ENCODE measurements at places on chromosomes 2 and 18.

DNA sequence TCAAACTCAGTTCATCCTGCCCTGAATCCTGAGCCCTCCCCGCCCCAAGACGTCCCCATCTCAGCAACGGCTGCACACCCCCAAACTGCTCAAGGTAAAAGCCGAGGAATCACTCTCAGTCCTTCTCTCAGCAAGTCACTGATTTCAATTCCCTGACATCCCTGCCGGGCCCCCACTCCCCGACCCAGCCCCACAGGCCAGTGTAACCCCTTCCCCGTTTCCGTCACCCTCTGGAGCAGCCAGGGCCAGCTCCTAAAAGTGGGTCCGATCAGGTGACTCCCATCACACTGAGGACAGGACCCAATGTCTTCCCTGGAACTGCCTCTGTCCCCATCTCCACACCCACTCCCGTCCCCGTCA, 20.5 kb downstream of the SNORC start:
- no peak overlapping the region for H3K4me3 ChIP-seq
- H3K4me1 ChIP-seq: peaks cover 3% of the 10 kb centered on the region
- H3K36me3 ChIP-seq: no peaks in the 10 kb centered on the region
- H3K27ac ChIP-seq: no peak overlapping the region

GRCh38 chr2:112156152-112156986, 18.2 kb downstream of the FBLN7 start:
- H3K36me3 ChIP-seq: no peaks in the 10 kb centered on the region
- H3K27ac ChIP-seq: peak overlapping the region; percentile 81
- peak overlapping the region; percentile 49 for H3K4me3 ChIP-seq
- H3K4me1 ChIP-seq: peaks cover 45% of the 10 kb centered on the region
- DNase-seq: peak; percentile 59

GRCh38 chr18:64807560-64807959, 658.7 kb upstream of the LINC00305 start:
- H3K27ac ChIP-seq: no peak overlapping the region
- H3K36me3 ChIP-seq: no peaks in the 10 kb centered on the region
- DNase-seq: no peak

DNA sequence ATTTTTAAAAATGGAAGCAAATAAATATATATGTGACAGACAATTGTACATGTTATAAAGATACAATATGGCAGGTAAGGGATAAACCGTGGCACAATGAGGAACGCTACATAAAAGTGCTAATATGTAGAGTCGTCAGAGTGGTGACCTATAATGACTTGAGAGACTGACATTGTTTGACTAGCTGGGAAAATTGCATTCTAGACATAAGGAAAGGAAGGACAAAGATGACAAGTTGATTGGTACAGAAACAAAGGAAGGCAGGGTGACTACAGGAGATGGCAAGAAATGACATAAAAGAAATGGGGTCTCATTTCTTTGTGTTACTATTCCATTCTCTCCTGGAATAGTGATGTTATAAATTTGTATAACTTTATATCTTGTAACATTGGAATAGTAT, 420.4 kb downstream of the DSC3 start:
- no peak overlapping the region for H3K4me3 ChIP-seq
- H3K36me3 ChIP-seq: no peaks in the 10 kb centered on the region
- H3K27me3 ChIP-seq: no peaks in the 10 kb centered on the region
- no peak overlapping the region for H3K27ac ChIP-seq

- H3K27me3 ChIP-seq: peaks cover 6% of the 10 kb centered on the region
- DNase-seq: no peak
- H3K27ac ChIP-seq: no peak overlapping the region
- H3K36me3 ChIP-seq: no peaks in the 10 kb centered on the region
- H3K4me1 ChIP-seq: no peaks in the 10 kb centered on the region
These were observed 475.2 kb upstream of the UBE2E3 start for GRCh38 chr2:180505203-180505602.

GRCh38 chr18:8586941-8587340, 22.3 kb upstream of the RAB12 start:
- H3K4me1 ChIP-seq: no peaks in the 10 kb centered on the region
- no peaks in the 10 kb centered on the region for H3K36me3 ChIP-seq
- no peak overlapping the region for H3K4me3 ChIP-seq
- DNase-seq: no peak
- H3K27ac ChIP-seq: no peak overlapping the region
- H3K27me3 ChIP-seq: peaks cover 20% of the 10 kb centered on the region

- H3K4me3 ChIP-seq: no peak overlapping the region
- no peaks in the 10 kb centered on the region for H3K36me3 ChIP-seq
- no peak for DNase-seq
- H3K27me3 ChIP-seq: no peaks in the 10 kb centered on the region
- no peak overlapping the region for H3K27ac ChIP-seq
These were observed 130.1 kb upstream of the KCNJ3 start for GRCh38 chr2:154568413-154568812.

DNA sequence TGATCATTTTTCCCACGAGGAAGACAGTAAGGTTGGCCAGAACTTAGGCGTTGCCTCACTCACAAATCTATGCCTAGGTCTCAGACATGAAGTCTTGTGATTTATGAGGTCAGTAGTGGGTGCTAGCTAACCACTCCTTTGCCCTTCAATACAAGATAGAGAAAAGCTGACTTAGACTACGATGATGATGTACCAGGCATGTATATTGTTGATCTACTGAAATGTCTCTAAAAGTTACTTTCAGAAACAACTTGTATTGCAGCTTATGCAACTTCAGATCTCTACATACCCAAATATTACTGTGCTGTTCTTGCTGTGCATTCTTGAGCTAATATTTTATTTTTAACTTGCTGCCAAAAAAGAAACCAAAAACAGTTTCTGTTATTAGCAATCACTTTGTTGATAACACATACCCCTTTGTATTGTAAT, 30.6 kb downstream of the MAPRE2 start:
- peaks cover 58% of the 10 kb centered on the region for H3K36me3 ChIP-seq
- no peaks in the 10 kb centered on the region for H3K27me3 ChIP-seq
- no peak for DNase-seq

DNA sequence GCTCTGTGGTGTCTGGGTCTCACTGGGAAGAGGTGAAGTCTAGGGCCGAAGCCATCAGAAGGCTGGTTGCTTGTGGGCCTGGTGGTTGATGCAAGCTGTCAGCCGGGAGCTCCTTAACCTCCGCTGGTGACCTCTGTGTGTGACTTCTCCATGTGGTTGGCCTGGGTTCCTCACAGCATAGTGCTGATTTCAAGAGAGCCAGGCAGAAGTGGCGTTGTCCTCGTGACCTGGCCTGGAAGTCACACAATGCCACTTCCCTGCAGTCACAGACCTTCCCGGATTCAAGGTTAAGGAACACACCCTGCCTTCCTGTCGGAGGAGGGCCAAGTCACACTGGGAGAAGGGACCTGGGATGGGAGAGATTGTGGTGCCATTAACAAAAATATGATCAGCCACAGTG, 303.7 kb upstream of the HS6ST1 start:
- no peaks in the 10 kb centered on the region for H3K36me3 ChIP-seq
- no peak overlapping the region for H3K27ac ChIP-seq
- peaks cover 13% of the 10 kb centered on the region for H3K4me1 ChIP-seq
- DNase-seq: no peak

DNA sequence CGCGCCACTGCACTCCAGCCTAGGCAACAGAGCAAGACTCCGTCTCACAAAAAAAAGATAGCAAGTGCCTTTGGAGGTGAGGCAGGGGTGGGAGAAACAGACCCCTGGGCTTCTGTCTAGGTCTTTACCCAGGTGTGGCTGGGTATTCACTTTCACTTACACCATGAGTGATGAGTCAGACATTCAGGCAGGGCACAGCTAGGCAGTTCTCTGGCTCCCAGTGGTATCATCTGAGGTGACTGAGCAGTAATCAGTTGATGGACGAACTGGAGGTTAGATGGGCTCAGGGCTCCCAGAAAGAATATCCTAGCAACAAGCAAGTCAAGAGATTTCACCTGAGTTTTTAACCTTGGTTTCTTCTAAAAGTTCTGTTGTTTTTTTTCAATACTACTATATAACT, 107.0 kb upstream of the RAB6C start:
- H3K36me3 ChIP-seq: peaks cover 3% of the 10 kb centered on the region
- DNase-seq: no peak
- no peak overlapping the region for H3K4me3 ChIP-seq
- no peak overlapping the region for H3K27ac ChIP-seq

Data from activated T-cell treated with anti-CD3 and anti-CD28 coated beads, Interleukin-2, amount 50 U/mL, for 24 hours (primary cell).